GM04504 (cell line): ENCODE measurements at places on chromosomes 16 and 17.

- no peak for DNase-seq
Observed at GRCh38 chr16:83449861-83450260, 357.9 kb upstream of the HSBP1 start.

GRCh38 chr16:58658796-58659211 lies 25.8 kb downstream of the SLC38A7 start:
- DNase-seq, result no peak

GRCh38 chr17:4710693-4711634 lies 532 bp downstream of the ARRB2 start:
- no peak for DNase-seq

DNA sequence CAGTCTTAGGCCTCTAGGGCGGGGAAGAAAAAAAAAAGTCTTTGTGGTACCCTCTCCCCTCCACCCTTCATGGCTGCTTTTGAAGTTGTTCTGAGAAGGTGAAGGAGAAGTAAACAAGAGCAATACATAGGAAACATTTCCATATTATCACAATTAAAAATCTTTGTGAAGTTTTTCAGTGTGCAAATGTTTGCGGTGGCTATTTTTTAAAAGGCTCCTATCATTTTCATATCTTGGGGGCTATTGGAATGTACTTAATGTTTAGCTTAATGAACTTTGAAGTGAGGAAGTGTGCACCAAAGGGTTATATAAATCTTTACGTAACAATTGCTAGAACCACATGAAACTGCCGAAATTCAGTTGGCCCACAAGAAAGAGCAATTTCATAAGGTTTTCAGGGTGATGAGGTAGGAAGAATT lies 7.6 kb downstream of the NOL11 start:
- no peak for DNase-seq

- DNase-seq, result no peak
Observed at GRCh38 chr16:5393070-5393469, 295.5 kb upstream of the EEF2KMT start.
